ENCODE measurements at places on chromosomes 16 and 17. TPM values are rescaled to one million over a fixed set of nuclear protein-coding genes. Genes with fewer than 3 reads are reported as not detected.

KIF2B gene
- polyA plus RNA-seq = not detected

PPP1R27 gene
- 0.21 TPM for polyA plus RNA-seq

RNF222 gene
- 0.13 TPM for polyA plus RNA-seq

TBC1D3B gene
- polyA plus RNA-seq = 7.1 TPM

KCNJ18 gene
- polyA plus RNA-seq = not detected

C16orf54 gene
- 1.5 TPM for polyA plus RNA-seq

CACNG3 gene
- 0.01 TPM for polyA plus RNA-seq

SOX8 gene
- 3.7 TPM for polyA plus RNA-seq

All from large intestine (tissue), 12 donors.